ENCODE measurements at places on chromosomes 7 and 10.

GRCh38 chr10:10699427-10699826 is 318.2 kb upstream of the CELF2 start:
- no peak for DNase-seq

- no peak for DNase-seq
Observed at GRCh38 chr10:44045020-44045419, 339.9 kb downstream of the CXCL12 start.

DNA sequence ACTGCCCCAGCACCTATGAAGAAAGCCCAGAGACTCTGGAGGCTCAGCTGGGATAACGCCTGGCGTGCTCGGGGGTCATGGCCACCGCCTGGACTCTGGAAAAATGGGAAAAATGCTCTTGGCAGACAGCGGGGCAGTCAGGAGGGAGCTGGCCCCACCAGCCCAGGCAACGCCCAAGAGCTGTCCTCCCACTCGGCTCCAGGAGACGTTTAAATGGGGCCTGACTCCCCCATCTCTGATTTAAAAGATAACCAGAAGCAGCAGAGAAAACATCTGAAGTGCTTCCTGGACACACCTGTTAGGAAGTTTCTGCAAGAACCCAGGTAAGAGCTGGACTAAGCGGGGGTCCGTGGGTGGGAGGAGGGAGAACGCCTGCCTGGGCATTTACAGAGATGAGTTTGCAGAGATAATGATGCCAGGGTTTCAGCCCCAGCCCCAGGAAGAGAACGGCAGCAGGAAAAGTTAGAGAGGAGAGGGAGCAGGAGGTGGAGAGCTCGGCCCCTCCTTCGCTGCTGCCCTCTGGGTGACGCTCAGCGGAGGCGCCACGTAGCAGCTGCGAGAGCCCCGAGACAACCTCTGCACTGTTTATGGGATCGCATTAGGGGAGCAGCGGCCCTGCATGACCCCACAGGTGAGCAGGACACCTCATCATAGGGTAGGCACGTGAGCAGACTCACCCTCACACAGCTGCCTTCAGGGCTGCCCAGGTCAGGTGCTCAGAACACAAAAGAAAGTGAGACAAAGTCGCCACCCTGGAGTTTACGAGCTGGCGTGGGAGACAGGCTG is 83.5 kb upstream of the INSIG1 start:
- DNase-seq: peak; percentile 45

DNA sequence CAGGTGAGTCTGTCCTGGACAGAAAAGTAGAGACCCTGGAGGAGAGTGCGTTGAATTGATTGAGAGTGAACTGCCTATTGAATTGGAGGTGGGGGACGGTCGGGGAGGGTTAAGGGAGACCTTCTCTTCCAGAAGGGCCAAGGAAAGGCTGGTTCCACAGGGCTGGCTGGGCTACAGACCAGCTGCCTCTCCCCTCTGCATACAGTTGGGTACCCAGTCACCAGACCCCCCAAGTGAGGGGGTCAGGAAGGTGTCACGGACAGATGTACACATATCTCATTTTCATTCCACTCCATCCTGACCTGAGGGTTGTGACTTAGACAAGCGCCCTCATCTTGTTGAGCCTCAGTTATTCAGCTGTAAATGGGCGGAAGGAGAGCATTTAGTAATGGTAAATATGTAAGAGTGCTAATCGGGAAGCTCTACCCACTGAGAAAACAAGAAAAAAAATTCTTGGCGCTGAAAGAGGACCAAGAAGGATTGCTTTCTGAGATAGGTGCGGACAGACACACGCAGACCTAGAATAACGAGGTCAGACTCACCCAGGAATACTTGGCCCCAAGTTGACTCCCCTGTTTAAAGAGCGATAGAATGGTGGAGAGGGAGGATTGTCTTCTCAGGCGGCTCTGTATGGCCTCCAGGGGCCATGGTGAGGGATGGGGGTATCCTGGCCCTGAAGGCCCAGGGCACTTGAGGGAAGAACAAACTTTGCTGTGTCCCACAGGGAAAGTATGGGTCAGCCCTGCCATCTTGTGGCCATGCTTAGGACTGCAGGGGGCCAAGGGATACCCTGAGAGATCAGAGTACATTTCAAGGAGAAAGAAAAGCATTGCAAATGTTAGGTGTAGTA is 7.2 kb upstream of the MBL2 start:
- DNase-seq: peak; percentile 19

GRCh38 chr7:135990258-135990657 is 13.1 kb upstream of the MTPN start:
- DNase-seq: no peak

GRCh38 chr7:151679881-151680612 is 160.4 kb upstream of the RHEB start:
- no peak for DNase-seq
